ENCODE measurements at places on chromosomes 11 and 22.

DNA sequence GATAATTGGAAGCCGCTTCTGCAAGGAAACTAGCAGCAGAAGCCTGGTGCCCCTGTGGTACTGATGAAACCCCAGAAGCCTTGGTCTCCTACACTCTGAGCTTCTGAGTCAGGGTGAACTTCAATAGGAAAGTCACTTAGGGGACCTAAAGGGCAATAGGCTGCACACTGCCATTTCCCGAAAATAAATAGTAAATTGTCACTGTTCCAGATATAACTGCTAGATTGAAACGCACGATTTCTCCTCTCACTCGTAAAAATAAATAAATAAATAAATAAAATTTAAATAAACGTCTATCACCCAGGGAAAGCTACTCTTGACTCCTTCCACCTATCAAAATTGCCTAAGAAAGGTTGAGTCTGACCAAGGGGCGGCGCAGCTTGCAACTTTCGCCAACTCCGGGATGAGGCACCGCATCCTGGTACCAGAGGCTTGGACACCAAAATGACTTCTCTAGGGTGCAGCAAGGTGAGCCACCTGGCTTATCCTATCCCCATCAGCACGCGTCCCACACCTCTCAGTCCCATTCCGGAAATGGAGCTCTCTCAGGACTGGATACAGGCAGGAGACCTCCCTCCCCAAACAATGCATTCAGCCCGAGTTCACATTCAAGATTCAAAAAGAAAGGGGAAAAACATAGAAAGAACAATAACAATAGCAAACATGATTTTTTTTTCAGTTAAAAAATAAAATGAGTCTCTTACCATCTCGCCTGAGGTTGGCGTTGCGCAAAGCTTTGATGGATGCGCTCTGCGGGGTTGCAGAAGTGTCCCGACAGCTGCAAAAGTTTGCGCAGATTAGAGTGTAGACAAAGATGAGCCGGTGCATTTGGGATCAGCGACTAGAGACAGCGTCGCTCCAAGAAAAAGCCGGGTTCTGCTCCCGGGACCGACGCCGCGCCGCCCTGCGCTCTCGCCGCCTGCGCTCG lies 583 bp downstream of the PDGFD start:
- no peak for DNase-seq

GRCh38 chr22:39665229-39665628 lies 94.7 kb downstream of the CACNA1I start:
- DNase-seq = no peak

DNA sequence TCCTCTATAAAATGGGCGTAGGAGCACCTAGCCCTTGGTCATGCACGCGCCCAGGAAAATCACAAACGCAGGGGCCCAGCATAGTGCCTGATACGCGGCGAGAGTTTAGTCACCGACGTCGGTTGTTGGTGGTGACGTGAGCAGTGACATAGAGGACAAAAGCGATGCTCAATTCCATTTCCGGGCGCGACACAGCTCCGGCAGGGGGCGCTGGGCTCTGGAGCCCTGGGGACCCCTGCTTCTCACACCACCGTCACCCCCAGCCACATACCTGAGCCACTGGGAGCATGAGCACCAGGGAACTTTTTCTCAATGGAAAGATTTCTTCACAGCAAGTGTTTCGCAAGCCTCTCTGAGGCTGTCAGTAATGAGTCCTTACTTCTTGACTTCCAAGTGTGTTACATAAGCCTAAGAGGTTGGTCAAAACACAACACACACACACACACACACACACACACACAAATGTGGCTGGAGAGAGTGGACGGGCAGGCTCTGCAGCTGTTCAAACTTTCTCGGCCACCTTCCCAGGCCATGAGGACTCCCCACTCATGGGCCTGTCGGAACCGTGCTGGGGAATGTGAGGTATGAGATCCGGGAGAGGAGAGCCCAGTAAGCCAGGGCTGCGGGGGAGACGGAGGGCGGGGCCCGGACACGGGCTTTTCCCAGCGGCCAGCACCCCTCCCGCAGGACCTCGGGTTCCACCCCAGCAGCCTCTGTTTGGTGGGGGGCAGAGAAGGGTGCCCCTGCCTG lies 36.9 kb upstream of the LINC01488 start:
- no peak for DNase-seq

GRCh38 chr22:49112176-49112575 lies 715.5 kb downstream of the BRD1 start:
- DNase-seq = no peak

- no peak for DNase-seq
Measured at GRCh38 chr11:86383041-86383955, 8.6 kb downstream of the CCDC81 start.

DNA sequence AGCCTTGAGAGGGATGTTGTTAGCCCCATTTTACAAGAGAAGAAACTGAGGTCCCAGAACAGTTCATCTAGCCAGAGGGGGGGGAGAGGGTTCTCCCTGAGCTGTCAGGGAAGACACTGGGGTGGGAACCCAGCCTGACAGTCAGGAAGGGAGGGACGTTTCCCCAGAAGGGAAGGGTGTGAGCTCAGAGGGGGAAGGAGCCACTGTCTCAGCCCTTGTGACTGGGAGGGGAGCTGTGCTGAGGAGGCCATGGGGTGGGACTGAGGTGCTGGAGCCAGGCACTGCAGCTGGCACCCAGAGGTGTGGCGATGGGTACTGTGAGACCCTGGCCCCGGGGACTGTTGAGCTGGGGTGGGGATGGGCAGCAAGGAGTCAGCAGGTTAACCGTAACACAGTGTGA lies 35.7 kb downstream of the DAGLA start:
- DNase-seq = no peak

DNA sequence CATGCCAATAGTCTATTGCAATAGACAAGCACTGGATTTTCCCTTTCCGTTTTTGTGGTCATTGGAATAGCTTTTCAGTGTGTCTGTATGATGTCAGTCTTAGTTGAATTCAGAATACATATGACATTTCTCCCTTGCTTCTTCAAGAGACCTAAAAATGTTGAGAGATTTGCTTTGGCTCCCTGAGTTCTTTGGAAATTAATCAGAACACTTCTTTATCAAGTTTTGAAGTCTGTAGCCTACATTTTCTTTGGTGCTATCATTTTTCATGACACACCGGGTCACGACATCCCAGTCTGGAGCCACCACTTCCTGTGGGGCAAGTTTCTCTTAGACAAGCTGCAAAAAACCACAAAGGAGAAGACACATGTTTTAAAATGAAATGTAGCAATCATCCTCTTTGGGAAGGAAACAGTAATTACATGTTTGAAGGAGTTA lies 847.1 kb downstream of the OPCML start:
- no peak for DNase-seq

DNA sequence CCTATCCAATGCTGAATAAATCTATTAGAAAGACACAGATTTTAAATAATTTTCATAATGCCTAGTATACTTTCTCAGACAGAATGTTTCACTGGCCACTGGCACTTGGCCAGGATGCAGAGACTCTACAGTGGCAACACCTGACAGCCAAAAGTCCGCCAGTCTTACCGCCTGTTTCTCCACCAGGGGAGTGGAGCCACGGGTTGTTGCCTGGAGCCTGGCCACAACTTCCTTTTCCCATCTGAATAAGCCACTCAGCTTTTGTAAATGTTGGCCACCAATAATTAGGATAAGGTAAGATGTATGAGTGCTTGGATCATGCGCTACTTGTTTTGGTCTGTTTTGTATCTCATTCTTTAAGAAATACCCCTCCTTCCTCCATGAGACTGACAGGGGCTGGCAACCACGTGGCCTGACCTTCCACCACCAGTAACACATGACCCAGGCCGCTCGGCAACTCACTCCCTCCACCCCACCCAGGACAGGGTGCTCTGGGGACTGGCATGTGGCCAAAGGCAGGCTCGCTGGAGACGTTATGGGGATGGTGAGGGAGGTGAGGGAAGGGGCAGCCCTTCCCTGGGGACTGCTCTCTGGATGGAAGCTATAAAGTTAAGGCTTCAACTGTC lies 93.0 kb upstream of the BID start:
- no peak for DNase-seq

GRCh38 chr11:33652930-33653329 lies 47.7 kb downstream of the C11orf91 start:
- no peak for DNase-seq

DNA sequence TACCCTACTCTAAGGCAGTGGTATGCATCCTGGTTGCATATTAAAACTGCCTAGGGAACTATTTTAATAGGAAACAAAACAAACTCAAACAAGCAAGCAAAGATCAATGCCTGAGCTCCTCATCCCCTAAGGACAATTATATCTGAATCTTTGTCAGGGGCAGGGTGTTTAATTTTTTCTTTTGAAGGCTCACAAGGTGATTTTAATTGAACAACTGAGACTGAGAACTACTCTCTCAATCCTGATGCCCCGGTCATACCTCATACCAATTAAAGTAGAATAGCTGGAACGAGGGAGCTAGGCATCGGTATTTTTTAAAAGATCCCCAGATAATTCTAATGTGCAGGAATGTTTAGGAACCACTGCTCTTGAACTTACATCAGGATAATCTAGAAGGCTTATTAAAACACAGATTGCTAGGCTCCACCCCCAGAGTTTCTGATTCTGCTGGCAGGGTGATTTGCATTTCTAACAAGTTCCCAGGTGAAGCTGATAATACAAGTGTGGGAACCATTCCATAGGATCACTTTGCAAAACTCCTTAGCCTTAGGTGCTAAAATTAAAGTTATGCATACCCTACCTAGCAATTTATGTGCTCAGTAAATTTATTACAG lies 416.5 kb downstream of the GUCY1A2 start:
- DNase-seq = no peak

DNA sequence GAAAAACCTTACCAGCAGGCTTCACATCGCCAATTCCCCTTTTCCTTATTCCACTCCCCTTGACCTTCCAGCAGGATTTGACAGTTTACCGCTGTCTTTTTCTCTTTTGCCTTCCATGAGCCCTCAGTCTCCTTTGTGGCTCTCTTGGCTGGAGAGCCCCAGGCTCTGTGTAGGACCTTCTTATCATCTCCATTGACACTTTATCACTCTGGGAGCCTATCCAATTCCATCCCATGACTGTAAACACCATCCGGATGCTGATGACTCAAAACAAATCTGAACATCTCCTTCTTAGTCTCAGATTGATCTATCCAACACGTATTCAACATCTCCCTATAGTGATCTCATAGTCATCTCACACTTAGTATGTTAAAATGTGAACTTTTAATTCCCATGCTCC lies 36.0 kb downstream of the HTR3A start:
- DNase-seq = no peak

GRCh38 chr22:26642465-26643417 lies 14.6 kb upstream of the MIAT start:
- DNase-seq = peak; percentile 66

DNA sequence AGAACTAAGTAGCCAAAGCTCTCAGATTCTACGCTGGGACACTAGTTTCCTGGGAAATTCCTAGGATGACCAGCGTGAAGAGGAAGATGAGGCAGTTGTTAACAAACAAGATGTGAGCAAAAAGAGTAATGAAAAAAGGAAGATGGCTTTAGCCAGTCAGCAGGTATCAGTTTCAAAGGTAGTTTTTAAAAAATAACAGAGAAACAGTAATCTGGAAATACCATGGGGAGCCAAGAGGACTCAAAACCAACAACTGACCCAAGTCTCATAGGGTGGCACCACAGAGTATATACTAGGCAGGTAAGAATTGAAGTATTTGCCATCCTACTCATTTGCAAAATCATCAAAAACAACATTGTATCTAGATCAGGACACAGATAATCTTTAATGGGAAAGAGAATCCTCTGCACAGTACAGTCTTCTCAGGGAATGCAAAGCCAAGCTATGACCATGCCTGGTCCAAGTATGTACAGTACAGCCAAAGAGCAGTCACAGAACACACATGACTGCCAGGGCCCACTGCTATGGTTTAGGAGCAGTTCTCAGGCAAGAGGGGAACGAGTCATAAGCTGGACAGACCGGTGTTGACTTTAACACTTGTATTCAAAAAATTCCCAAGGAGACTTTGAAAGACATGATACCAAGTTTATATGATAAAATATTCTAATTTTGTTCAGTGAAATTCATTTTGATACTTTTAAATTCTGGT lies 20.6 kb downstream of the MSANTD4 start:
- DNase-seq = no peak

DNA sequence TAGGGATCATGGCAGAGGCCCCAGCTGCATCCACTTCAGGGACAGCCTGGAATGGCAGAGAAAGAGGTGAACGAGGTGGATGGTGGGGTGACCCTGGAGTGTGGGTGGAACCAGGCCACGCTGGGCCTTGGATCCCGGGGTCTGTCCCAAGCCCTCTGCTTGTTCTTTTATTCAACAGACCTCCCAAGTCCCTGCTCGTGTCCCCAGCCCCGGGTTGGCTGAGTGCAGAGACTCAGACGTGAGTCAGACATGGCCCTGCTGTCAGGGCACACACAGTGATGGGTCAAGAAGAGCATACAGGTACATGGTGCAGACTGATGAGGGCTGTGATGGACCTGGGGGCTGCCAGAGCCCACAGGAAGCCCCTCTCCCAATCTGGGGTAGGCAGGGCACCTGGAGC lies 6.6 kb downstream of the ARHGAP8 start:
- no peak for DNase-seq

DNA sequence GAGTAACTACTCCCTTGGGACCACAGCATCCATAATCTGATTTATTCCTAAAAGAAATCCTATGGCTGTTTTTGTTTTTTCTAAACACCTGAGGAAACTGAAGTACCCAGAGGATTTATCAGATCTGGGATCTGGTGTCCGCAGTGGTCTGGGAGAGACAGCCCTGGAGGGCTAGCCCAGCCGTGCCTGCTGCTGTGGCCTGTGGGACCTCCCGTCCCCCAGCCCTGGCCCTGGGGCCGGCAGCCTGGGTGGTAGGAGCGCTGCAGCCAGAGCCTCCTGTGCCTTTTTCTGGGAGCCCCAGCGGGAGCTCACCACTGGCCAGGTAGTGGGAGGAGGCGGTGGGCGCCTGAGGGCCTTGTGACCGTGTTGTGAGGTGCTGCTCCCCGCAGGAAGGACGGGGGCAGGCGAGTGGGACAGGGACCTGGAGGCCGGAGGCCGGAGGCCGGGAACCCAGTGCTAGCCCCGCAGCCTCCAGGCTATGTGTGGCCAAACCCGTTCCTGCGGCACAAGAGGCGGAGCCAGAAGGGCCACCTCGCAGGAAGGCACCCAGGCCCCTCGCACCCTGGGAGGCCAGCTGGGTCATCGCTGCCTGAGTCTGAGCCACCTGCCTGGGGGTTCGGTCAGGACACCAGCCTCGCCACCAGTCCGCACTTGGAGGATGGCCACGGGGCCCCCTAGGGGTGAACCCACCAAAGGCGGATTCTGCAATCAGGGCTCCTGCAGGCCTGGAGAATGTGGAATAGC lies 18.2 kb upstream of the C11orf96 start:
- no peak for DNase-seq

DNA sequence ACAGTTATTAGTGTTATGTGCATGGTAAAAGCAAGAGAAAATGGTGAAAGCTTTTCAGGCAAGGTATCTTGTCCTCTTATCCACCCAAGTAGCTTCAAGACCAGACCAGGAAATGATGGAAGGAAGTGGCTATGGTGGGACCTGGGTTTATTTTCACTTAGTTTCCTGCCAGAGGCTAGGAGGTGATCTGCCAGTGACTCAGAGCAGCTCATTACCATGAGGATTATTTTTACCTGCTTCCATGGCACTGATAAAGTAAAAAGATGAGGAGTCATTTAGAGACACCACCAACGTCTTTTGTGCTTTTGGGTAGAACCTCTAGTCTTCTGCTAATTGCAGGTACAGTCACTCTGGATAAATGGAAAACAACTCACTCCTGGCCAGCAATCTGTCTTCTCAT lies 339.9 kb upstream of the KIRREL3 start:
- no peak for DNase-seq

GRCh38 chr22:31398231-31398630 lies 1.2 kb upstream of the DRG1 start:
- DNase-seq = no peak

Data from stimulated activated CD4-positive, alpha-beta T cell treated with anti-CD3 and anti-CD28 coated beads, TNF-alpha, amount 100 ng/mL, for 48 hours (primary cell).